Chondrocyte (in vitro differentiated cells): ENCODE measurements at places on chromosomes 1 and 21. TPM values are rescaled to one million over a fixed set of nuclear protein-coding genes. Genes with fewer than 3 reads are reported as not detected.

The FTCD gene
- total RNA-seq, result 1.7 to 4.1 TPM (median 1.7 TPM) in 3 replicates

The ACP6 gene
- total RNA-seq, result 7.2 to 10.8 TPM (median 9.6 TPM) in 3 replicates

The FGR gene
- total RNA-seq, result not detected in 3 replicates

The ETS2 gene
- total RNA-seq, result 12.0 to 14.2 TPM (median 13.6 TPM) in 3 replicates

The WDR3 gene
- total RNA-seq, result 17.3 to 23.5 TPM (median 19.7 TPM) in 3 replicates

The KRTAP13-2 gene
- total RNA-seq, result not detected in 3 replicates

The CD101 gene
- total RNA-seq, result 0.79 to 1.4 TPM (median 1.0 TPM) in 3 replicates

The CD53 gene
- not detected in 3 replicates for total RNA-seq

The ADGRL2 gene
- total RNA-seq, result 51.2 to 64.2 TPM (median 54.1 TPM) in 3 replicates

The USP1 gene
- 21.9 to 27.0 TPM (median 23.0 TPM) in 3 replicates for total RNA-seq

The SLC30A1 gene
- 13.9 to 18.3 TPM (median 18.2 TPM) in 3 replicates for total RNA-seq

The CD1D gene
- total RNA-seq, result not detected in 3 replicates

The KRTAP12-2 gene
- not detected in 3 replicates for total RNA-seq

The IQGAP3 gene
- 6.8 to 10.8 TPM (median 9.8 TPM) in 3 replicates for total RNA-seq

The DIP2A gene
- 27.9 to 37.0 TPM (median 30.3 TPM) in 3 replicates for total RNA-seq

The DISP3 gene
- 0.05 to 0.21 TPM in 2 of 3 replicates, not detected in the other for total RNA-seq

The CYB561D1 gene
- 10.2 to 10.8 TPM (median 10.7 TPM) in 3 replicates for total RNA-seq

The CBS gene
- total RNA-seq, result 16.6 to 92.3 TPM (median 85.1 TPM) in 3 replicates

The OR2T1 gene
- not detected in 3 replicates for total RNA-seq

The NBPF6 gene
- total RNA-seq, result not detected in 3 replicates

The ANKRD34A gene
- 1.2 to 3.1 TPM (median 2.0 TPM) in 3 replicates for total RNA-seq

The C1orf167 gene
- total RNA-seq, result 0.36 TPM in 1 of 3 replicates, not detected in the others

The MXRA8 gene
- total RNA-seq, result 154 to 238 TPM (median 158 TPM) in 3 replicates

The TARS2 gene
- 13.6 to 20.0 TPM (median 15.6 TPM) in 3 replicates for total RNA-seq

The KRTAP10-5 gene
- not detected in 3 replicates for total RNA-seq

The ZMYND12 gene
- total RNA-seq, result 0.30 to 0.56 TPM in 2 of 3 replicates, not detected in the other
